CD4-positive, alpha-beta T cell (primary cell): ENCODE measurements at places on chromosomes 13 and 19.
A peak's percentile ranks its signal among the peaks of the same experiment; 100 is the strongest.

DNA sequence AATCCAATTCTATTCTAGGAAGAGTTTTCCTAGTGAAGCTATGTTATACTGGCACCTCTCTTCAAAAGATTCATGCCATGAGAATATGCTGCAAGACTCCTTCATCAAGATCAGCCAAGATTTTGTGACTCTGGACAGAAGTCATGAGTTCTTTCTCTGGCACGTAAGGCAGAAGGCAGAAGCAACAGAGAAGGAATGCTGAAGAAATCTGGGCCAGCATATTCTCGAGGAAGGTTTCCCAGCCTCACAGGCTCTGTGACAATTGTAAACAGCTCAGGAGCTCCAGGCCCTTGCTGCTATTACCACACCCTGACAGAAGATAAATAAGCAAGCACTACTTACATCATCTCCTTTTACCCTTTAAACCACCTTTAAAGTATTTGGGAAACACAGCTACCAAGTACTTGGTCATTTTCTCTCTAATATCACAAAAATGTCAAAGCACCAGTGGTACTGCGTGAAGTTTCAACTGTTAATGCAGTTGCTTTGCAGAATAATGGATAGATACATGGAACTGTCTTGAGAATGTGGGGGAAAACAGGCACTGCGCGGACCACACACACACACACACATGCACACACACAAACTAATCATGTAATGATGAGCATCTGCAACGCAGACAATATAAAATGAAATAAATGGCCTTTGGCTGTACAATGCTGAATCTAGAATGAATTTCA lies 55.4 kb downstream of the INTS6 start:
- DNase-seq = no peak

- DNase-seq = no peak
These were observed 82.6 kb upstream of the OXGR1 start for GRCh38 chr13:97076898-97077297.

DNA sequence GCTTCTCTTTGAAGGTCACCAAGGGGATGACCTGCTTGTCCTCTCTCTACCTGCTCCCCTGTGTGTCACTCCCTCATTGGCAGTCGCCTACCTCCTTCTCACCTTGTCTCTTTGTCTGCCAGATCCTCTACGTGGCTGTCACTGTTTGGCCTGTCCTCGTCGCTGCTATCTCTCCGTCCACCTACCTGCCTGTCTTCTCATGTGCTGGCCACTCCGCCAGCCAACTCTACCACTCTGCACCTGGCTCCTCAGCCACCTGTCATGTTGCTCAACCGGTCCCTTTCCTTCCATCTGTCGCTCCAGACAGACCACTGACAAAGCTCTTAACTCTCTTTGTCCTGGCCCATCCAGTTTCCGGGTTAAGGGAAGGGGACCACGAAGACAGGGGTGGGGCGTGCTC lies at the start of gene KLK12:
TSS of gene KLK12 (minus strand) at position 299 of the 400 bp plus-strand sequence. CDS start 381 bp downstream, outside the sequence.
- no peak for DNase-seq

DNA sequence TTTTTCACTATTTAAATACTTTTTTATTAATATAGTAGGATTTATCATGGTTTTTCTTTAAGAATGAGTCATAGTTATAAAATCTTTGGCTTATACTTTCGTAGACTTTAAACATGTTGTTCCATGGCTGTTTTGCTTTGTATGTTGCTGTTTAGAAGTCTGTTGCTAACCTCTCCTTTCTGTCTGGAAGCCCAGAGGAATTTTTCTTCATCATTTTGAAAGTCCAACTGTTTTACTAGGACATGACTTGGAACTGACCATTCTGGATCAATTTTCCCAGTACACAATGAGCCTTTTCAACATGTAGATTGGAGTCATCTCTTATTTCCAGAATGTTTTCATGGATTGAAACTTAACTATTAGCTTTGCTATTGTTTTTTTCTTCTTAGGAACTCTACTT lies 7.9 kb downstream of the CAB39L start:
- DNase-seq = no peak

- no peak for DNase-seq
These were observed 9.0 kb downstream of the SIGLEC5 start for GRCh38 chr19:51621178-51621577.

GRCh38 chr13:51746802-51747201 lies 57.2 kb downstream of the DHRS12 start:
- DNase-seq = no peak

GRCh38 chr13:37995092-37995491 lies 125.5 kb upstream of the TRPC4 start:
- no peak for DNase-seq

GRCh38 chr13:25783076-25783475 lies 268.7 kb downstream of the SHISA2 start:
- DNase-seq = no peak

GRCh38 chr19:16445238-16446107 lies 26.3 kb downstream of the EPS15L1 start:
- no peak for DNase-seq

DNA sequence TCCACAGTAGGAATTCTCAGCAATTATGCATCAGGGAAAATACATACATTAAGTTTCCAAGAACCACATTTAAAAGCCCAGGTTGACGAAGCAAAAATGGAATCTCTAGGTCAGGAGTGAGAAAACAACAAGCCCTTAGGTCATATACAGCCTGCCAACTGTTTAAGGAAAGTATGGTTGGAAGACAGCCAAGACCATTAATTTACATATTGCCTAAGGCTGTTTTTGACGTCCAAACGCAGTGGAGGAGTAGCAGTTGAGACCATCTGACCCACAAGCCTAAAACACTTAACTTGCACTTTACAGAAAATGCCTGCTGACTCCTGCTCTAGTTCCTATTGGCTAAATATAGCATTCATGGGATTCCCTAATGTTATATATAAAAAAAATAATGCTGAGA lies 299.0 kb downstream of the ITGBL1 start:
- DNase-seq = no peak

GRCh38 chr19:16889883-16890460 lies 1.2 kb downstream of the F2RL3 start:
- no peak for DNase-seq

- no peak for DNase-seq
These were observed 333.5 kb downstream of the TSHZ3 start for GRCh38 chr19:31015778-31016177.

GRCh38 chr13:46861959-46862358 lies 34.9 kb downstream of the HTR2A start:
- DNase-seq = no peak

- DNase-seq = no peak
These were observed 362.0 kb downstream of the FGF9 start for GRCh38 chr13:22032905-22033304.

- no peak for DNase-seq
These were observed 173.5 kb downstream of the TSHZ3 start for GRCh38 chr19:31175564-31176348.

DNA sequence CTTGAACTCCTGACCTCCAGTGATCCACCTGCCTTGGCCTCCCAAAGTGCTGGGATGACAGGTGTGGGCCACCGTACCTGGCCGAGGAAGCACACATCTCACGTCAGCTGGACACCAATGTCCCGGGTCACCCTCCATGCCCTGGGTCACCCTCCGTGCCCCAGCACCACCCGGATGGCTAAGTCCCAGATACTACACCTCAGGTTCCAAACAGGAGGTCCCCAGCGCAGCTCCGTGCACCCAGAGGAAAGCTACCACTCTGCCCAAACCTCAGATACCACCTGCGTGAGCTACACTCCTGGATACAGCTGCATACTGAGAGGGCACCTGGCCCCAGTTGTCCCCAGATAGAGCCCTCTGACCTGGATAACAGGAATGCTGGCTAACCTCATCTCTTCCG lies 14.0 kb downstream of the LRRC4B start:
- no peak for DNase-seq

DNA sequence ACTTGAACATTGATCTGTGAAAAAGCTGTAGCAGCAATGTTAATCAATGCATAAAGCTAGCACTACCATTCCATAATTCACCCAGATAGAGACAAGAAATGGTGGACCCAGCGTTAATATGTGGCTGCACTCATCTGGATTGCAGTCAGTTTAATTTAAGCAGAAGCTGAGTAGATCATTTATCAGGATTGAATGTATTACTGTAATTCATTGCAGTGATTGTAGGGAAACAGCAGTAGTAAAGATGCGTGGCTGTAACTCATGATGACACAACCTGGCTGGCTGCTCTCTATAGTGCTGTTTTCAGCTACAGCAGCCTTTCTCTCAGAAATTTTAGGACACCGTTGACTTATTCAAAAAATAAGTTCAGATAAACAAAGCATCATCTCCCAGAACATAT lies 499.5 kb upstream of the SLITRK6 start:
- DNase-seq = no peak

DNA sequence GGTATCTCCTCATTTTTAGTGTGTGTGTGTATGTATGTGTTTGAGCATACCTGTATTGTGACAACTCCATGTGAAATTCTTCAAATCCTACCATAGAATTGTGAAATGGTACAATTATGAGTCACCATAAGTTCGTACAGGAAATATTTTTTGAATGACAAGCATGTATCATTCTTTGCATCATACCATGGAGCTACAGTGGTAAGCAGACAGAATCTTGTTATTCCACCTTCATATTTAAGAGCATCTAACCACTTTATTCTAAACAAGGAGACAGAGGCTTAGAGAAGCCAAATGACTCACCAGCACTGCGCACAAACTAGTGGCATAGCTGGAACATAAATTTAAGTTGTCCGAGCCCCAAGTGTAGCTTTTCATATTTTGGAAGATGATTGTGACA lies 4.5 kb upstream of the EPSTI1 start:
- peak; percentile 25 for DNase-seq

DNA sequence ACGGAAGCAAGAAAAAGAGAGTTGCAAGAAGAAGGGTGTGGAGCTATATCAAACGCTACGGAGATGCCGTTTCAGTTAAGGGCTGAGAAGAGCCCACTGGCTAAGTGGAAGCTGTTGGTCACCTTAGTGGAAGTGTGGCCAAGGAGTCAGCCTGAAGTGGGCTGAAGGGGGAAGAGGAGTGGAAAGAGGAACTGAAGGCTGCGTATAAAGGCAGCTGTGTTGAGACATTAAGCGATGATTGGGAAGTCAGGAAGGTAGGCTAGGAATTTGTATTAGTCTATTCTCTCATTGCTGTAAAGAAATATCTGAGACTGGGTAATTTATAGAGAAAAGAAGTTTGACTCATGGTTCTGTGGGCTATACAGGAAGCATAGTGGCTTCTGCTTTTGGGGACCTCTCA lies 14.1 kb upstream of the FRY start:
- no peak for DNase-seq

GRCh38 chr13:33033051-33033812 lies 17.0 kb downstream of the KL start:
- DNase-seq = peak; percentile 22

GRCh38 chr13:44089452-44089851 lies 209.7 kb downstream of the LACC1 start:
- DNase-seq = no peak

- DNase-seq = no peak
These were observed 92.7 kb downstream of the TSHZ3 start for GRCh38 chr19:31256593-31256960.

DNA sequence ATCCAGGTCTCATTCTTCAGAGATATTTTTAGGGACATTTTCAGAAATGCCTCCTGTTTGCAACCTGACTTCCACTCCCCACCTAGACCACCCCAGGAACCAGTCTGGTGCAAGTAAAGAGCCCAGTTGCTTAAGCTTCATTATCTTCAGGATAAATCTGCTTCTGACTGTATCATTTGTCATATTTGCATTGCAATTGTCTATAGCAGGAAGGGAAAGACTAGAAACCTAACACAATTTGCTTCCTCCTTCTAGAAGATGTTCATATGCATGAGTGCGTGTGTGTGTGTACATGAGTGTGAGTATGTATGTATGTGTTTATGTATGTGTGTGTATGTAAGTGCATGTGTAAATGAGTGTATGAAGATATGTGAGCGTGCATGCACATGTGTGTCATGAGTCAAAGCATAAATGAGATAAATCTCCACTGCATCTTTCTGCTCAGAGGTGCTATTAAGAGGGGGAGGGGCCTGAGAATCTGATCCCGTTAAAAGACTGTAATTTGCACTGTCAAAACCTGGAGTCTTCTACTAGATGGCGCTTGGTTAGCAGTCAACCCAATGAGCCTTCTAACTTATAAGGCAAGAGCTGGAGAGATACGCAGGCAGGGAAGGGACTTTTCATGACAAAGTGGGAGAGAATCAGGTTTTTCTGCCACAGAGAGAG lies 178.8 kb upstream of the KL start:
- DNase-seq = no peak

- no peak for DNase-seq
These were observed 8.9 kb downstream of the B3GLCT start for GRCh38 chr13:31208559-31209122.

DNA sequence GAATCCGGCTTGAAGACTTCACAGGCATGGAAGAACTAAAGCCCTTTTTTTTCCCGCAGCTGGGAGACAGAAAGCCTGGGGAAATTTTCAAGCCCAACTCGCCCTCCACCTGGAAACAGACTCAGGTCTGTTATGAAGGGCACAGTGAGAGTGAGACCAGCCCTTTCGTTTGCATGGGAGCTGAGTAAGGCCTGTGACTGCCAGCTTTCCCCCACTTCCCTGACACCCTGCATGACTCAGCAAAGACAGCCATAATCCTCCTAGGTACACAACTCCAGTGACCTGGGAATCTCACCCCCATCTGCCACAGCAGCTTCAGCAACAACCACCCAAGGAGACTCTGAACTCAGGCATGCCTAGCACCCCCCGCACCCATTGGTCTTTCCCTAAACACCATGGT lies 87.6 kb upstream of the ZNF91 start:
- DNase-seq = no peak

DNA sequence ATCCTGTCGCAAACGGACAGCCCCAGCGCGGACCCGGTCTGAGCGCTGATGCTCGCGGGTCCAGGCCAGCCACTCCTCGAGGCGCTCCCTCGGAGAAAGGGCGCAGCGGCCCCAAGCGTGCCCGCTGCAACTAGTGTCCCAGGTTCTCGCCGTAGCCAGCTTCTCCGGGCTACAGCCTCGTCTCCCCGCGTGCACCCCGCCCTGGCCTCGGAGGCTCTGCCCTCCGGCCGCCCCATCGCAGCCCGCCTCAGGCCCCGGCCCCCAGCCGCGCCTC lies 487 bp downstream of the FLT1 start:
- no peak for DNase-seq

- peak; percentile 19 for DNase-seq
These were observed 41.3 kb downstream of the FLT3 start for GRCh38 chr13:28058866-28059613.

GRCh38 chr19:48900477-48901406 lies 630 bp downstream of the NUCB1 start:
- DNase-seq = peak; percentile 66
